ENCODE measurements at places on chromosomes 12 and 14.

GRCh38 chr12:10094646-10095395 lies 4.0 kb downstream of the CLEC1A start:
- peaks cover 11% of the 10 kb centered on the region for H3K27me3 ChIP-seq
- H3K36me3 ChIP-seq, result no peaks in the 10 kb centered on the region
- H3K4me3 ChIP-seq, result no peak overlapping the region

DNA sequence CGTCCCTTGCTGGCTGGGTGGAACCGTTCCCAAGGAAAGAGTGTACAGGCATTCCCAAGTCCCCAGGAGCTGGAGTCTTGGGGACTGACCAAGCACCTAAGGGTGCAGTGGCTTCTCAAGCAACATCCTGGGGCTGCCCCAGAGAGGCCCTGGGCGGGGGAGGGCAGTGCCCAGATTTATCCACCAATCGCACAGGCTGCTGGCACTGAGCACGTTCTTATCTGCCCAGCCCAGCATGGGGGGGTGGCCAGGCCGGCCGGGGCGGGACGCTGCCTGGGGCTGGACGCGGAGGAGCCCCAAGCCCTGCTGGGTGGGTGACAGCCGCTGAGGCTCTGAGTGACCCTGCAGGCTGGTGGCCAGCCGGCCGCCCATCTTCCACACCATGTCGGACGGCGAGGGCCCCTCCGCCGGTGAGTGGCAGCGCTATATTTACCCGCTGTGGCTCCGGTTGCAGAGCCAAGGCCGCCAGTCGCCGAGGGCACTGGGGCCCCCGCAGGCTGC lies 53.4 kb downstream of the CYP46A1 start:
- H3K4me3 ChIP-seq, result no peak overlapping the region
- no peaks in the 10 kb centered on the region for H3K36me3 ChIP-seq
- H3K4me1 ChIP-seq, result no peaks in the 10 kb centered on the region
- DNase-seq, result no peak
- H3K27ac ChIP-seq, result no peak overlapping the region

DNA sequence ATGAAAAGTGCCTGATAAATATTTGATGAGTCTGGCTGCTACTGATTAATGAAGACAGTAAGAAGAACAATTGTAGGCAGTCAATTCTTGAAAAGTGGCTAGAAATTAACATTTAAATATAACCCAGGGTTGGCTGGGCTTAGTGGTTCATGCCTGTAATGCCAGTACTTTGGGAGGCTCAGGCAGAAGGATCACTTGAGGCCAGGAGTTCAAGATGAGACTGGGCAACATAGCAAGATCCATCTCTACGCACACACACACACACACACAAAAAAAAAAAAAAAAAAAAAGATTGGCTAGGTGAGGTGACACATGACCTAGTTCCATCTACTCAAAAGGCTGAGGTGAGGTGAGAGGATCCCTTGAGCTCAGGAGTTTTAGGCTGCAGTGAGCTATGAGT lies 7.9 kb upstream of the PLBD1 start:
- no peak for DNase-seq
- H3K4me3 ChIP-seq, result no peak overlapping the region
- no peaks in the 10 kb centered on the region for H3K36me3 ChIP-seq
- H3K4me1 ChIP-seq, result peaks cover 7% of the 10 kb centered on the region

GRCh38 chr12:106926657-106927056 lies 29.1 kb upstream of the TMEM263 start:
- DNase-seq, result no peak
- no peaks in the 10 kb centered on the region for H3K4me1 ChIP-seq
- H3K36me3 ChIP-seq, result no peaks in the 10 kb centered on the region
- H3K27ac ChIP-seq, result no peak overlapping the region
- no peak overlapping the region for H3K4me3 ChIP-seq

GRCh38 chr14:96741151-96741977 lies 55.8 kb upstream of the VRK1 start:
- DNase-seq, result peak; percentile 68
- H3K36me3 ChIP-seq, result no peaks in the 10 kb centered on the region
- peak overlapping the region; percentile 66 for H3K4me3 ChIP-seq
- H3K4me1 ChIP-seq, result peaks cover 2% of the 10 kb centered on the region
- peaks cover 78% of the 10 kb centered on the region for H3K27me3 ChIP-seq

- peaks cover 3% of the 10 kb centered on the region for H3K27me3 ChIP-seq
- no peak overlapping the region for H3K27ac ChIP-seq
- no peak overlapping the region for H3K4me3 ChIP-seq
- peaks cover 29% of the 10 kb centered on the region for H3K4me1 ChIP-seq
- DNase-seq, result no peak
Measured at GRCh38 chr14:92617581-92617980, 104.0 kb downstream of the RIN3 start.

GRCh38 chr12:19054035-19054434 lies 75.5 kb upstream of the PLEKHA5 start:
- H3K36me3 ChIP-seq, result no peaks in the 10 kb centered on the region
- DNase-seq, result no peak
- H3K27me3 ChIP-seq, result no peaks in the 10 kb centered on the region
- no peak overlapping the region for H3K27ac ChIP-seq

DNA sequence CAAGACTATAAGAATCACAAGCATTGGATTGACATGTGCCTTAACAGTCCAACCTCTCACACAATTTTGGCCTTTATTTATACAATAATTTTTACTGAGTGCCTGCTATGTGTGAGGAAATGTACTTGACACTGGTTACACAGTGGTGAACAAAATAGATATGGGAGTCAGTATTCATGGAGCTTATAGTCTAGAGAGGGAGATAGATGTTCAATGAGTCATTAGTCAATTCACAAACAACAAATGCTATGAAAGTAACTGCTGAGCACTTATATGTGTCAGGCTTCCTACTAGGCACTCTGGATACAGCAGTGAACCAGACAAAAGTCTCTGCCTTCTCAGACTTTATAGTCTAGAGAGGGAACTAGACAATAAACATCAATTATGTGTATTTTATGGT lies 3.7 kb downstream of the CFAP54 start:
- H3K4me1 ChIP-seq, result peaks cover 41% of the 10 kb centered on the region
- no peak overlapping the region for H3K27ac ChIP-seq
- DNase-seq, result no peak
- H3K27me3 ChIP-seq, result peaks cover 22% of the 10 kb centered on the region
- H3K36me3 ChIP-seq, result peaks cover 6% of the 10 kb centered on the region

DNA sequence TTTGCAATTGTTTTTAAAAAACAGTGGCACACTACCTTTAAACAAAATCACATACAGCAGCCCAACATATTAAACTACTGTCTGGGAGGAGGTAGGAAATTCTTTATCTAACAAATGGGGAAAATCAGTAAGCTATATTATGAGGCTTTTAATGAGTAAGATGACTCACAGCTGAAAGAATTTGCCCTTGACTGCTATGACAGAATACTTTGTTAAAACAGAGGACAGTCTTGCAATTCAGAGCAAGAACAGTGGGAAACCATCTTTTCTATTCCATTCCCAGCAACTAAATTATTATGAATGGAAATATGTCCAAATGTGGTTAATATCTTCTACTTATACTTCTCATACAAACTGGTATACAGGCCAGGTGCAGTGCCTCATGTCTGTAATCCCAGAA lies 49.2 kb upstream of the SGPP1 start:
- DNase-seq, result no peak
- H3K4me3 ChIP-seq, result no peak overlapping the region
- H3K36me3 ChIP-seq, result no peaks in the 10 kb centered on the region
- no peaks in the 10 kb centered on the region for H3K27me3 ChIP-seq
- peaks cover 3% of the 10 kb centered on the region for H3K4me1 ChIP-seq
- no peak overlapping the region for H3K27ac ChIP-seq

DNA sequence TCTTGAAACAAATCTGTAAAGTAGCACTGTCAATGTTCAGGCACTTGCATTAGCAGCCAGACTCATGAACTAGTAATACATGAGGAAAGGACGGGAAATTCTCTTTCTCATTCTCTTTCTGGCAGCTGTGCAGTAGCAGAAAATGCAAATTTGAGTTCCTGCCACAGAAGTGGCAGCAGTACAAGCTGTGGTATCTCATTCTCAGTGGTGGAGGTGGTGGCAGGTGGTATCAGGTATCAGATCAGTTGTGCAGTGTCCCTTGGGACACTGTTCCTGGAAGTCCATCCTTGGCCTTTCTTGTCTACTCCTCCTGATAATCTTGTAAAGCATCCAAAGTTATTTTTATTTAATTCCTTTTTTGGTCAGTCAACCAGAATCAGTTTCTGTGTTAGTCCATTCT lies 103.0 kb downstream of the C12orf42 start:
- H3K36me3 ChIP-seq, result no peaks in the 10 kb centered on the region
- DNase-seq, result no peak
- no peaks in the 10 kb centered on the region for H3K4me1 ChIP-seq

- H3K27me3 ChIP-seq, result no peaks in the 10 kb centered on the region
- no peak for DNase-seq
Measured at GRCh38 chr14:59200195-59200594, 11.7 kb downstream of the DAAM1 start.

- H3K4me1 ChIP-seq, result no peaks in the 10 kb centered on the region
- no peaks in the 10 kb centered on the region for H3K36me3 ChIP-seq
- no peak for DNase-seq
- no peaks in the 10 kb centered on the region for H3K27me3 ChIP-seq
- no peak overlapping the region for H3K4me3 ChIP-seq
- H3K27ac ChIP-seq, result no peak overlapping the region
Measured at GRCh38 chr12:130139567-130140421, 22.5 kb upstream of the FZD10 start.

DNA sequence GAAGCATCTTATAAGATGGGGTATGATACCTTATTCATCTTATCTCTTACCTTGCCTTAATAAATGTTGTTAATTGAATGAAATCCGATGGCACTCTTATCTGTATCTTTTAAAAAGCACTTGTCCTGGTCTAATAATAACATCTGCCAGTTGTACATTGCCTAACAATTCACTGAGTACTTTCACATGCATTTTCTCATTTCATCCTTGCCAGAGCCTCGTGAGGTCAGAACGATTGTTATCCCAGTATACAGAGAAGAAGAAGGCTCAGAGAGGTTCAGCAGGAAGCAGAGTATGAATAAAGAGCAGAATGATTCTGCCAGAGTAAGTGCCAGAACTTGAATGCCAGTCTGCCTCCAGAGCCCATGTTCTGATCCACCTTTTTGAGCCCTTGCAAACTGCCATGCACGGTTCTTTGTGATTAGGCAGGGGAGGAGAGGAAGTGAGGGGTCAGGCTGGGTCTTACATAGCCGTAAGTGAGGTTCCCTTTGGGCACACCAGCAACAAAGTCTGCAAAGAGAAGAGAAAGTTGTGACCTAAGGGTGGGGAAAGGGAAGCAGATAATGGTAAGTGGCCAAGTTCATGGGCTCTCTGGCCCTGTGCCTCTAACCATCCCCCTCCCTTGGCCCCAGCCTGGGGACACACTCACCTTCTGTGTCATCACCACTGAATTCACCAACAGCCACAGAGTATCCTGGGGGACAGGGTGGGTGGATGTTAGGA lies 11.7 kb downstream of the ITGA5 start:
- no peak for DNase-seq
- peaks cover 25% of the 10 kb centered on the region for H3K4me1 ChIP-seq
- H3K36me3 ChIP-seq, result peaks cover 66% of the 10 kb centered on the region
- H3K27me3 ChIP-seq, result no peaks in the 10 kb centered on the region

DNA sequence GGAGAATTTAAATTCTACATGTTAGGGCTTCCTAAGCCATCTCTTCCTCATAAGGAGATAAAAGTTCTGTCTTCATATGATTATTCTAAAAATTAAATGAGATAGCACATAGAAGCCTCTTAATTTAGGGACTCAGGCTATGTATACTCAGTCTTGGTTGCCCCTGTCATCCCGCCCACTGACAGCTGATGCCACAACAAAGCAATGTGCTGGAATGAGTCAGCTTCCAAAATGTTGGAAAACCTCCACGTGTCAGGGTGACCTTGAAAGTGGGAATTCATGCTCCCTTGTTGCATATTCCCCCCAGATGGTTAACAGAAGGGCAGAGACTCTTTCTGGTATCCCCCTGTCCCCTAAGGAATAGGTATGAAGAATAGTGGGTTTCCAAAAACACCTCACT lies 238.0 kb upstream of the DDHD1 start:
- no peak overlapping the region for H3K4me3 ChIP-seq
- no peaks in the 10 kb centered on the region for H3K4me1 ChIP-seq
- H3K27me3 ChIP-seq, result peaks cover 3% of the 10 kb centered on the region
- no peaks in the 10 kb centered on the region for H3K36me3 ChIP-seq

DNA sequence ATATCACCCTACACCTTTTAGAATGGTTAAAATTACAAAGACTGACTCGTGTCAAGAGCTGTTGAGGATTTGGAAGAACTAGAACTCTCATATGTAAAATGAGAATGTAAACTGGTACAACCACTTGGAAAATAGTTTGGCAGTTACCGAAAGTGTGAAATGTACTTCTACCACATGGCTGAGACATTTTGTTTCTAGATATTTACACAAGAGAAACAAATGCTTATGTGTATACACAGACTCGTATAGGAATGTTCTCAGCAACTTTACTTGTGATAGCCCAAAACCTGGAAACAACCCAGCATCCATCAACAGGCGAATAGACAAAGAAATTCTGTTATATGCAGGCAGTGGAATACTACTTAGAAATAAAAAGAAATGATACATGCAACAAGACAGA lies 103.0 kb downstream of the BRMS1L start:
- no peak overlapping the region for H3K4me3 ChIP-seq
- no peaks in the 10 kb centered on the region for H3K27me3 ChIP-seq
- no peak for DNase-seq
- H3K27ac ChIP-seq, result no peak overlapping the region

- no peaks in the 10 kb centered on the region for H3K4me1 ChIP-seq
- no peaks in the 10 kb centered on the region for H3K36me3 ChIP-seq
- no peak for DNase-seq
- H3K4me3 ChIP-seq, result no peak overlapping the region
- H3K27me3 ChIP-seq, result no peaks in the 10 kb centered on the region
Measured at GRCh38 chr12:119069147-119069642, 87.9 kb downstream of the SRRM4 start.

DNA sequence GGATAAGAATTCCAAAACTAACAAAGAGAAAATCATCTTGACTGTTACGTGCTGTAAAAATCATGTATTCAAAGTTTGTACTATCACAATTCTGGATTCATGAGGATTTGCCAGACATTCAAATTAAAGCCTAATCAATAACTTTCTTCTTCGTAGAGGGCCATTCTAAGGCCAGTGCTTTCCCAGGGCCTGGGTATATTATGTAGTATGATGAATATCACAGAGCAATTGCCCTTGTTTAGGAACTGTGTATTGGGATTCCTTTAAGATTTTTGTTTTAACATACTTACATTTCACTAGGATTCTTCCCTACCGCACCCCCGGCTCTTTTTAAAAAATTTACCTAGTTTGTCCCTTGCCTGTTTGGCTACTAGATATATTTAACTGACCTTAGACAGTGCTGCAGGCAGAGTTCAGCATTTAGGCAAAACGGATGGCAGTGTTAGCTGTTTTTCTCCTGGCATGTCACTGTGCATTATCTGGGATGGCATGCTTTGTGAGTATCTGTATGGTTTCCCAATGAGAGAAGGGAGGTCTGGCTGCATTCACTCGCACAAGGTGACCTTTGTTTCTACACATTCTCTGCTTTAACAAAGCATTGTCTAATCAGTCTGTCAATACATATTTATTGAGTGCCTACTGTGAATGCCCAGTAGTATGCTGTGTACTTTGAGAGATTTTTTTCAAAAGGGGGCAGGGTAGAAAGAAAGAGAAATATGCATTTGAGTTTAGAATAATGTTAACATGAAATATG lies 63.3 kb downstream of the ERC1 start:
- no peak overlapping the region for H3K27ac ChIP-seq
- no peak for DNase-seq
- no peak overlapping the region for H3K4me3 ChIP-seq
- H3K4me1 ChIP-seq, result peaks cover 2% of the 10 kb centered on the region
- H3K27me3 ChIP-seq, result no peaks in the 10 kb centered on the region
- peaks cover 13% of the 10 kb centered on the region for H3K36me3 ChIP-seq

GRCh38 chr12:103960616-103961227 lies 5.0 kb upstream of the TDG start:
- no peak overlapping the region for H3K4me3 ChIP-seq
- H3K27me3 ChIP-seq, result no peaks in the 10 kb centered on the region
- DNase-seq, result no peak
